ENCODE measurements at places on chromosomes 6 and 20.
A peak's percentile ranks its signal among the peaks of the same experiment; 100 is the strongest.

GRCh38 chr6:40957616-40958492, 81.2 kb downstream of the UNC5CL start:
- peak; percentile 97 for DNase-seq

- peak; percentile 52 for DNase-seq
Observed at GRCh38 chr6:128057946-128058345, 157.1 kb upstream of the THEMIS start.

GRCh38 chr20:32823078-32823477, 3.3 kb downstream of the MAPRE1 start:
- peak; percentile 80 for DNase-seq

DNA sequence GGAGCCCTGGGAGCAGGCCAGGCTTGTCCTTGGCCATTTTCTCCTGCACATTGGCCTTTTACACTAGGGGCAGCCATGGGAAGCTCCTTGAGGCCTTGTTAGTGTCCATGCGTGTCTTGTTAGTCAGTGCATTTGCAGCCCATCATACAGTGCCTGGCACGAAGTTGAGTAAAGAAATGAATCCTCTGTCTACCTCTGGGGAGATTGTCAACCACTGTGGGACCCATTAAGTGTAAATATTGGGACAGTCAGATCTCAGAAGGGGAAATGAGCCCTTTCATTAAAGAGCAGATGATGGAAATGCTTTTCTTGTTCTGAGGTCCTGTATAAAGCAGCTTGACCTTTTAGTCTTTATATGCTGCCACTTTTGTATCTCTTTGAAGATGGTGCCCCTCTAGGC, 33.9 kb downstream of the SOBP start:
- no peak for DNase-seq

DNA sequence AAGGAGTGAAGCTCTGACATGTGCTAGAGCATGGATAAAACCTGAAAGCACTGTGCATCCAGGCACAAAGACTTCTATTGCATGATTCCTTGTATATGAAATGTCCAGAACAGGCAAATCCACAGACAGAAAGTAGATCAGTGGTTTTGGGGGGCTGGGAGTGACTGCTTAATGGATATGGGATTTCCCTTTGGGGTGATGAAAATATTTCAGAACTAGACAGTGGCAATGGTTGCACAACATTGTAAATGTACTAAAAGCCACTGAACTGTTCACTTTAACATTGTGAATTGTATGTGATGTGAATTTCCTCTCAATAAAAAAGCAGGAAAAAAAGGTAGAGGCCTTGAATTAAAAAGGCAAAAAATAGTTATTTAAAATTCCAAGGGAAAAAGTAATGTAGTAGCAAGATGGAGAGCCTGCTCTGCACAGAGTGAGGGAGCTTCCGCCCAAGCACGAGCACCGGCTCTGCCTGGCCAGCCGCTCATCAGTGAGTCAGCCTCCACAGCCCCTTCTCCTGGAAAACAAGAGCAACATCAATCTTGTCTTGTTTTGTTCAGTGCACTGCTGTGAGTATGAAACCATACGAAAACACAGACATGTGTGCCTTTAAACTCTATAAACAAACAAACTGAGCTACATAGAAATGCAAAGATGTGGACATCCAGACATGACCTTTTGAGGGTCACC, 74.6 kb upstream of the THBS2 start:
- peak; percentile 83 for DNase-seq

GRCh38 chr20:59452856-59453255, 151.5 kb upstream of the PHACTR3 start:
- DNase-seq: no peak

- no peak for DNase-seq
Observed at GRCh38 chr20:58109918-58110635, 118.4 kb downstream of the ANKRD60 start.

- DNase-seq: peak; percentile 77
Observed at GRCh38 chr20:44734938-44735337, 10.7 kb upstream of the KCNK15 start.

- DNase-seq: no peak
Observed at GRCh38 chr20:45470262-45470931, 844 bp downstream of the WFDC2 start.

DNA sequence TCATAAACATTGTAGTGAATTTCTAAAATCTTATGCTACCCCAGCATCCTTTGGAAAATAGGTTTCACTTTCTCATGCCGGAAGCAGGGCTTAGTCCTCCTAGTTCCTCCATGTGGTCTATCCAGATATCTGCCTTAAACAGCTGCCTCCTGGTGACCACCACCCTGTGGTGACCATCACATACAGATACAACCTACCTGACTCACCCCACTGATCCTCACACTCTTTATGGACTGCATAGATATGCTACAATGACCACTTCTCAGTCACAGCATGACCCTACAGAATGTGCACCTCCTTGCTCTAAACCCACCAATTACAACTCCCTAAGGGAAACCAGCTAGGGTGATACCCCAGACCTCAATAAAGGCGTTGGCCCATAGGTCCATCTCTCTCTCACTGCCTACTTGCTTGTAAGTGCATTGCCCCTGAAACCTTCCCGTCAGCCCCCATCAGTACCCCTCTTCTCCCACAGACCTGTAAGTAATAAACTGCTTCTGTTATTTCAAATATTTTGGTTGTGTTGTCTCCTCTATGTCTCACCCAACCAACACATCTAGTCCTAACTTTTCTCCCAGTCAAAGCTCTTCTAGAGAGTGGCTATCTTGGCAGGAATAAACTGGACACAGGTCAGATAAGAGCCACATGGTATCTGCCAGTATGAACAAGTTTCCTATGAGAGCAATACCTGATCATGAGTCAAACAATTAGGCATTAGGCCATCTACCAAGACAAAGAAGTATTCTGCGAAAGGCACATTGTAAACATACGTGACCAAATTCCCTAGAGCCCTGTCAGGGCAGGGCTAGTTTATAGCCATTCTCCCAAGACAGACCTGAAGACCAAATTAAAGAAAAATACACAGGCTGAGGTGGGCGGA, 39.4 kb upstream of the PLEKHG1 start:
- DNase-seq: no peak

DNA sequence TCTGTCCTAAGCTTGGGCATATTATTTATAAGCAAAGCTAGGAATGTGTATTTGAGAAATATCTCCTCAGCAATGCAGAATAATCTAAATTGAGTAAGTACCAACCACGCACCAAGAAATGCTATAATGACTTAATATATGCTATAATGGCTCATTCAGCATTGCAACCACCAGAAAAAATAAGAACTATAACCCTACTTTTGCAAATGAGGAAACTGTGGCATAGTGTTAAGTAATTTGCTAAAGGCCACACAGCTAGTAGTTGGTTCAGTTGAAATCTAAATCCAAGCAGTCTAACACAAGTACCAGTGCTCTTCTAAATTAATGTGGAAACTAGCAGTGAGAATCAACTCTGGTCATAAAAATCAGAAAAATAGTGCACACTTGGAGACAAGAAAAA, 35.7 kb downstream of the HBS1L start:
- DNase-seq: no peak

DNA sequence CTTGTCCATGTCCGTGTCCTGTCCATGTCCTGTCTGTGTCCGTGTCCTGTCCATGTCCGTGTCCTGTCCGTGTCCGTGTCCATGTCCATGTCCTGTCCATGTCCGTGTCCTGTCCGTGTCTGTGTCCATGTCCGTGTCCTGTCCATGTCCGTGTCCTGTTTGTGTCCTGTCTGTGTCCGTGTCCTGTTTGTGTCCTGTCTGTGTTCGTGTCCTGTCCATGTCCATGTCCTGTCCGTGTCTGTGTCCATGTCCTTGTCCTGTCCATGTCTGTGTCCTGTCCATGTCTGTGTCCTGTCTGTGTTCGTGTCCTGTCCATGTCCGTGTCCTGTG, 55.0 kb upstream of the BHLHE23 start:
- no peak for DNase-seq

GRCh38 chr6:114144887-114145851, 174.2 kb upstream of the HDAC2 start:
- no peak for DNase-seq

- DNase-seq: peak; percentile 31
Observed at GRCh38 chr6:111057074-111057752, 30.1 kb upstream of the SLC16A10 start.

DNA sequence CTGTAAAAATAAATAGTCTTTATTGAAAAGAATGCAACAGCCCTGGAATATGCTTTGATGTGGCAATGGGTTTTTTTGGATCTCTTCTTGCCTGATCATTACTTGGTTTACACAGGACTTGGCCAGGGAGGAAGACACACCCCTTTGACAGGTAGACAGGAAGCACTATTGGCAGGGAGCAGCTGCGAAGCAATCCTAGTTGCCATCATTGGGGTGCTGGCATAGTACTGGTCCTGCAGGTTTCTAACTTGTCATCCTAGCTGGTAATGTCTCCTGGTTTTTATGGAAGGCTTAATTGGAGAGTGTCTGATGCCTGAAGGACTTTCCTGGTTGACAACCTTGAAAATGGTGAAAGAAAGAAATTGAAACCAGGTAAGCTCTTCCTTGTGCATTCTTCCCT, 71.2 kb upstream of the CCN6 start:
- no peak for DNase-seq

GRCh38 chr20:24938498-24938897, 10.6 kb upstream of the CST7 start:
- no peak for DNase-seq

DNA sequence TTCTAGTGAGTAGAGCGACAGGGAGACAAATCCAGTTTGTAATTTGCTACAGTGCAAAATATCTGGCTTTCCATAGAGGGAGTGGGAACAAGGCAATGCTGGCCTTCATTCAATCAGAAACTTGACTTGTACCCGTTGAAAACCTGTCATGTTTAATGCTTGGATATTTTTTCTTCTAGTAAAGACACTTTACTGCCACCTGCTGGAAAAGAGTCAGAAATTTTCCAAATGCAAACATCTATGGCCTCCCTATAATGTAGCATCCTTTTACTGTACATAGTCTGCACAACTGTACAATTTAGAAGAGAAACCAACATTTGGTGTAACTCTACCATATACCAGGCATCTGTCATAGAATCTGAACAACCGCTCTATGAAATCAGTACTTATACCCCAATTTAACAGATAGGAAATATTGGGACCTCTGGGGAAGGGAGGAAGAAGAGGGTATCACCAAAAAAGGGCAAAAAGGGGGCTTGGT, 16.7 kb upstream of the TBC1D20 start:
- peak; percentile 71 for DNase-seq

DNA sequence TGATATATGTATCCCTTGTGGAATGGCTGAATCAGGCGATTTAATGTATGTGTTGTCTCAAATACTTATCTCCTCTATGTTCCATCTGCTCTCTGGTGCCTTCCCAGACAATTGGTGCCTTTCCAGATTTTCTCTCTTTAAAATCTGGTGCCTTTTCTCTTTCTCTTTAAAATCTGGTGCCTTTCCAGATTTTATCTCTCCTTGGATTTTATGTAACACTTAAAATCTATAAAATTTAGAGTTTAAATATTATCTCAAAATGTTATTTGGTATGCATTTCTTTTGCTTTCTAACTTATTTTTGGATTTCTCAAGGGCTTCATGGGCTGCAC, 116.3 kb downstream of the KIF13A start:
- DNase-seq: no peak

DNA sequence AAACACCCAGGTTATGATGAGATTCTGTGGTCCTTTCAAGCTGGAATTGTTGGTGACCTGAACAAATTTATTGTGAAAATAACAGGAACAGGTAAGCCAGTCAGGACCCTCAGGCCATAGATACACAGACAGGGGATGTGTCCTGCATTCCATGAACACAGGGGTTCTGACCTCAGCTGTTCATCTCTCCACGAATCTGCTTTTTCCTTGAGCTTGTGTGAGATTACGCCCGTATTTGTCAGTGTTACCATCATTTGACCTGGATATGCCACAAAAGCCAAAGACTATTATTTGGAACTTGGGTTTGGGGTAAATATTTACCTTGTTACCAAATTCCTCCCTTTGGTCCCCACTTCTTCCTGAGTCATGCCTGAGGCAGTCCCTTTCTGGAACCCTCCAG, 288.9 kb downstream of the PREX1 start:
- no peak for DNase-seq

GRCh38 chr20:43749734-43750294, 23.0 kb upstream of the GTSF1L start:
- DNase-seq: peak; percentile 46

DNA sequence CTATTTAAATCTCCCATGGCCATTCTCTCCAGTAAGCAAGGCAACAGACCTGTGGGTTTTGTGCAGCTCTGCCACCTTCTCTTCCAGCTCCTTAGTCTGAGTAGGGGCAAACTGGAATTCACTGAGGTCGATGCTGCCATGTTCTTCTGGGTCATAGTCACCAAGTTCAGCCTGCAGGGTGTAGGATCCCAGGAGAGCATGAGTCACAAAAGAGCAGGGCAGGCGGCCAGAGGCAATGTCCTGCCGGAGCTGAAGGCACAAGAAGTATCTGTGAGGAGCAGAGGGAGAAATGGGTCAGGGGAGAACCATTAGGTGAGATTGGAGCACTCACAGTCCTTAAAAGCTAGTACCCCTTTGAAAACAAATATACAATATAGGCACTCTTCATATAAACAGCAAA, 73.7 kb downstream of the SMLR1 start:
- peak; percentile 12 for DNase-seq

- DNase-seq: no peak
Observed at GRCh38 chr20:38337561-38338140, 8.6 kb upstream of the LBP start.

DNA sequence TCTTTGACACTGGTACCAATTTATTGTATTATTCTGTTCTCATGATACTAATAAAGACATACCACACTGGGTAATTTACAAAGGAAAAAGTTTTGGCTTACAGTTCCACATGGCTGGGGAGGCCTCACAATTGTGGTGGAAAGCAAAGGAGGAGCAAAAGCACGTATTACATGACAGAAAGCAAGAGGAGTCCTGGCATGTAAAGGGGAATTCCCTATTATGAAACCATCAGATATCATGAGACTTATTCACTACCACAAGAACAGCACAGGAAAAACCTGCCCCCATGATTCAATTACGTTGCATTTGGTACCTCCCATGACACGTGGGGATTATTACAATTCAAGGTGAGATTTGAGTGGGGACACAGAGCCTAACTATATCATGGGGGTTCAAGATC, 43.4 kb downstream of the SLC22A2 start:
- DNase-seq: no peak

DNA sequence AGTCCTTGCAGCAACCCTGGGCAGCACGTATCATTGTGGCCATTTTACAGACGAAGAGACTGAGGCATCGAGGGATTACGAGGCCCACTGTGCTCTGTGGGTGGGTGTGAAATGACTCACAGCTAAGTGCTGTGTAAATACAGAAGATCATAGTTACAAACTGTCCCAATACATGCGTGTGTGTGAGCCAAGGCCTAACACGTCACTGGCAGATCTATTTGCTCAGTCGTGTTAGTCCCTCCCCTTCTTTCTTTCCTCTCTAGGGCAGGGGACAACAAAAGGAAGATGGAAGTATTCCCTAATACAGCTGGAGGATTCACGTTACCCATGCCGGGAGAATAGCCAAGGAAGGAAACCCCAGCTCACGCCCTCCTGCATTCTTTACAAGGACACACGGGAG, 175.9 kb downstream of the CDC5L start:
- peak; percentile 28 for DNase-seq

All from fibroblast of skin of abdomen (primary cell).